ENCODE measurements at places on chromosomes 4 and X. TPM values are rescaled to one million over a fixed set of nuclear protein-coding genes. Genes with fewer than 3 reads are reported as not detected.

The SYN1 gene
- total RNA-seq: 0.24 TPM

The VEGFD gene
- total RNA-seq: not detected

The SSX2 gene
- total RNA-seq: not detected

The SCOC gene
- 24.3 TPM for total RNA-seq

The ARHGAP4 gene
- 96.7 TPM for total RNA-seq

The APELA gene
- not detected for total RNA-seq

The PDGFC gene
- not detected for total RNA-seq

The SRPK3 gene
- total RNA-seq: not detected

The HTR2C gene
- not detected for total RNA-seq

The PAK3 gene
- 0.13 TPM for total RNA-seq

The TCEAL6 gene
- total RNA-seq: not detected

The DMRTC1B gene
- not detected for total RNA-seq

The GPRASP2 gene
- 0.33 TPM for total RNA-seq

The RHOXF2B gene
- total RNA-seq: 0.13 TPM

DNA sequence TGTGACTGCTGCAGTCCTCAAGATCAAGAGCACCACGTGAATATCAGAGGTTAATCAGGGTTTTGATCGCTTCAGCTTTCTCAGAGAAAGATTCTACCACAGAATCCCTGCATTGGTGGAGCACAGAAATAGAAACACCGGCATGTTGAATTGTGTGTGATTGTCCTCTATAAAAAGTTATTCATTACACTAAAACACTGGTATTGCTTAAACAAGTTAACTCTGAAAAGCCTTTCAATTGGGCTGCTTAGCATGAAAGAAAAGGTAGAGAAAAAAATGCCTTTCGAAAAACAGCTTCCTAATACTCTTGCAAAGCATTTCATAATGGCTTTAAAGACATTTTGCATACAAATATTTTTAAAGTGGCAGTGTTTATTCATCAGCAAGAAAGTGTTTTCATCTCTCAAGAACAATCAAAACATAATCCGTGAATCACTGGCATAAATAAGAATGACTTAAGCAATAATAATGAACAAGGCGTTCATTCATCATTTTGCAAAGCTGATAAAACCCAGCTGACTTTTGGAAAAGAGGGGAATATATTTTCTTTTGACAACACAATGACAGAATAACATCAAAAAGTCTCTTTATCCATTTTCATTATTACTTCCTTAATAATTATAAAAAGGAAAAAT is 61.1 kb downstream of the HELT start:
- no peak for DNase-seq

DNA sequence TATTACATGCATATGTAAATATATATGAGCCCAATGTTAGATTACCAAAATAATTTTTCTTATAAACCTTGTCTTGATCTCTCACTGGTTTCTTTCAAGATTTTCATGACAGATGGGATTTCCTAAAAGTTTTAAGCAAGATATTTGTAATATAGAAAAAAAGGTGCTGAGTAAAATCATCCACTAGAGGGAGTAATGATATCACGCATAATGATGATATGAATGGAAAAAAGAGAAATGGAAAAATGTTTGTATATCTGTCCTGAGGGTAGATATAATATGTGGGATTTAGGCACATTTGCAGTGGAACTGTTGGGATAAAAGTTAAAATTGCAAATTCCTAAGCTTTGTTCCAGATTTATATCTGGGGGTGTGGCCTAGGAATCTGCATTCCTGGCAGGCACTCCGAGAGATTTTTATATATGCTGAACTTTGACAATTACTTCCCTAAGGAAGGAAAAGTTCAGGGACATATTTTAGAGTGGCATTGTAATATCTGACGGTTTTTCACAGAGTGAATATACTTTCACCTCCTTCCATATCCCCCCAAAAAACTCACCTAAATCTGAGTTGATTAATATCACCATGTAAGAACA is 60.5 kb downstream of the TMA16 start:
- DNase-seq: no peak

DNA sequence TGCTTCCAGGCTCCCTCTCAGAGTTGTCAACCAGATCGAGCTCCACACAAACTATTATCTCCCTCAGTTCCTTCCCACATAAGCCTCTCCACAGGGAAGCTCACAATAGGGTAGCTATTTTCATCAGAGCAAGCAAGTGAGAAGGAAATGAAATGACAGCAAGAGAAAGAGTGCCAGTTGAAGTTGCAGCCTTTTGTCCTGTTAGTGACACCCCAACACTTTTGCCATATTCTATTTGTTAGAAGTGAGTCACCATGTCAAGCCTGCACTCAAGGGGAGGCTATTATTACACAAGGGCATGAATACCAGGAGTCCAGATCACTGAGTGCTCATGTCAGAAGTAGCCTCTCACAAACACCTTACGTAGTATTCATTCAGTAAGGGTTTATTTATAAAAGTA is 266.3 kb upstream of the NOCT start:
- DNase-seq: no peak

- no peak for DNase-seq
These were observed 191.6 kb downstream of the VEGFC start for GRCh38 chr4:176601124-176601523.

- no peak for DNase-seq
These were observed 236.9 kb upstream of the CTSO start for GRCh38 chr4:156190615-156191014.

- DNase-seq: no peak
These were observed 138.9 kb upstream of the INPP4B start for GRCh38 chr4:142984871-142985585.

DNA sequence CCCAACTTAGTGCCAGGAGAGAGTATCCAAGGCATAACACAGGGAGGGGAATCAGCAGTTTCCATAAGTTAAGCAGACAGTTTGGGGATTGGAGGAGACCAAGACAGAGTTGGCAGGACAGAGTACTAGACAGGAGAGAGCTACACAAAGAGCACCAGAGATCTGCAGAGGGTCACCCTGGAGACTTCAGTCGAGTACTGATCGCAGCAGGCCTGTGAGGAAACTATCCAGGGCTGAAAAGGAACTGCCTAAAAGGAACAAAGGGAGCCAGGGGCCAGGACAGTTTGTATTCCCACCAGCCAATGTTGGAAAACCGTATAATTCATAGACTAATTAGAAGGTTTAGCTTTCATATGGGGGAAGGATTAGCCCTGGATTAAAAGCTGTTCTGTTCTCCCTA is 80.6 kb upstream of the ENPP6 start:
- DNase-seq: no peak

GRCh38 chr4:118012142-118012541 is 22.1 kb upstream of the NDST3 start:
- DNase-seq: no peak

DNA sequence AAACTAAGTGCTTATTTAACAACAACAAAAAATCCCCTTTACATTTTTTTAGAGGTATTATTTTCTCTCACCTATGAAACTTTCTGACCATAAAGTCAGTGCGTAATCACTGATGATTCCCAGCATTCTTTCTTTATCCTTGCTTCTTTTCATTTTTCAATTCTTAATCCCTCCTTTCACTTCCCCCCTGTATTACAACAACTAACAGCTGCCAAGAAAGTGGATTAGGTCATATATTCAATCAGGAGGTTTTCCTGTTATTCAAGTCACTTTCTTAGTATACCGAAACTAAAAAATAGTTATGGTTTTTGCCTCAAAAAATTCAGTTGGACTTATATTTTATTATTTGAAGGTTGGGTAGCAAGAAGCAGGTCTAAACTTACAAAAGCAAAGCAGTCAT is 2.1 kb upstream of the STAP1 start:
- no peak for DNase-seq

- DNase-seq: no peak
These were observed 172.8 kb downstream of the SCFD2 start for GRCh38 chr4:53193111-53193510.

DNA sequence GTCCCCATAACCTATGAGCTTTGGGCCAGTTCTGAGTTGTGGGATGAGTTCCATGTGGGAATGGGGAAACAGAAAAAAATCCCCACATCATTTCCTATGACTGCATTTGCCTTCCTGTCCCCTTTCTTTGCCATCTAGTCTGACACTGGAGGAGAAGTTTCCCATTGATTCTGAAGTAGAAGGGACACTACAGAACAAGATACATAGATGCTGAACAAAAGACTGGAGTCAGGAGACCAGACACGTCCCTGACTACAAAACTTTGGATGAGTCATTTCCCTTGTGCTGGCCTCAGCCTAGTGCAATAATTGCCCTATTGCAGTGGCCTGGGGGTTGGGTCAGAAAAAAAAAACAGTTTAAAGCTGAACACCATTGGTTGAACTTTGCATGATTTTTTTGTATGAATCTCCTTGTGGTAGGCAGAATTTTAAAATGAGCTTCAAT is 22.1 kb downstream of the BEX3 start:
- DNase-seq: no peak

GRCh38 chr4:98996056-98996764 is 689 bp downstream of the METAP1 start:
- DNase-seq: peak; percentile 21

DNA sequence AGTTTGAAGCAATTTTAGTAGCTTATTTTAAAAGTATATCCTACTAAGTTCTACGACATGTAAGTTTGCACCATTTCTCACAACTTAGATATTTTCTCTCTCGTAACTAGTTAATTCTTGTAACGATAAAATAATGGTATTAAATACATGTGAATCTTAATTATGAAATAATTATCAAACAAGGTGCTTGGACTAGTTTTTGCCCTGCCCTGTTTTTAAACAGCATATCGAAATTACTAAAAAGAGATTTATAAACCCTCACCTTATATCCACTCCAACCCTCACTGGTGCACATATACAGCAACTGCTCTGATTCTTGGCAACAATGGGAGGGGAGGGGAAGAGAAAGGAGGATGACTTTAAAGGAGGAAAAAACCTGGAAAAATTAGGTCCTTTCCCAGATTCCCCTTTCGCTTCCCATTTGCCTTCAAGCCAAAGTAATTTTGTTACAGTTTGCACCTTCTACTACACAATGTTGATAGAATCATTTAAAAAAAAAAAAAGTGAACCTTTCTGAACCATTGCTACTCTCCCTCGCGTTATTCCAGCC is 820 bp upstream of the MAB21L2 start:
- no peak for DNase-seq

GRCh38 chr4:47061435-47061834 is 30.1 kb downstream of the GABRB1 start:
- DNase-seq: no peak

DNA sequence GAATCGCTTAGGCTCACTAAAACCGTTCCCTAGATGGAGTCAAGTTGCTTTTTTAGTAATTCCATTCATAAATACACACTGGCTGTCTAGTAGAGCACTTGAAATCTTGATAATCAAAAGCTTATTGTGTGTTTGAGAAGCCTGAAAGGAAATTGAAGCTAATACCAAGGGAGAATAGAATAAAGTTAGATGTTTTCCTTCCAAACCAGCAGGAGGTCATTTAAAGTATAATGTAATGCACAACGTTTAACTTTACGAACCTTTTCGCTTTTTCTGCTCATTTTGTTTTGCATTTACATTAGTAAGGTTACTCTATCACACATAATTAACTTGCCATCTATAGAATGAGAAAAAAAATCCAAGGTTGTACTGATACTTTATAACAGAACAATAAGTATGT is 440.9 kb downstream of the NKX6-1 start:
- DNase-seq: no peak

DNA sequence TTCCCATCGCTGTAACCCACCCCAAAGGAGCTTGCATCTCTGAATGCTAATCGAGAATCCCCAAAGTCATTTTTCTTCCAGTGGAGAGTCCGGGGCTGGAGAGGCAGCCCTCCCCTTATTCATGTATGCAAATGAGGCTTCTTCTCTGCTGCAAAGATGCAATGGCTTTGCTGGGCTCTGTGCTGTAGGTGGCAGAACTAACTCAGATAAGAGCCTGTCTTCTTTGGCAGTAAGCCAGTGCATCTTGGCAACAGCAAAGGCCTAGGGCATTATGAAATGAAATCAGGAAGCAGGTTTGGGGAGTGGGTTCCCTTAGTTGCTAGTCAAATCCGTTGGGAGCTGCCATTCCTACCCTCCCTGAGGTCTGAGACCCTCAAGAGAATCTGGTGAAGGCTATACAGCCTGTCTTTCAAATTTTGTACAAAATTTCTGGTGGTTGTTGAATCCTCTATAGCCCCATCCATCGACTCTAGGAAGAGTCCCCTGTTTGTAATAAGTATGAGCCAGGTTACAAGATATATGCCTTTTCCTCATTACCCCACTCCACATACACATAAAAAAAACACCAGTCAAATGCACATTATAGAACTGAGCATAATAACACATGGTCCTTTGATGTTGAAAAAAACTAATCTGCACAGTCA is 290.6 kb upstream of the TAPT1 start:
- no peak for DNase-seq

- DNase-seq: no peak
These were observed 63.4 kb downstream of the GALNTL6 start for GRCh38 chr4:171876636-171877035.

- no peak for DNase-seq
These were observed 426 bp upstream of the C4orf51 start for GRCh38 chr4:145679520-145679919.

- no peak for DNase-seq
These were observed 18.3 kb downstream of the NLGN3 start for GRCh38 chrX:71162981-71163380.

DNA sequence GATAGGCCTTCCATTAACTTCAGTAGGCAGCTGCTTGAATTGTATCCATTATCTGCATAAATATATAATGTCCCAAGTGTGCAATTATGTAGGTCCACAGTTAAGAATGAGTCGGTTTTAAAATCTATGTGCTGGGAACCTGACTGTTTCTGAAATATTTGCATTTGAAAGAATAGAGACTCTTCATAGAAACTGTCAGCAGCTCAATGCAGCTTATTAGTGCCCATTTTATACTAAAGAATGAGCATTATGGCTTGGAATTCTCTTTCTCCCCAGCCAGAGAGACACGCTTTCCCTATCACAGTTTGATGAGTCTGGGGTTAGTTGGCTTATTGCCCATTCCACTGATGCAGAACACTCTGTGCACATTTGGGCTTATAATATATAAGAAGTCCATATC is 202.0 kb upstream of the PCDH7 start:
- no peak for DNase-seq

- DNase-seq: no peak
These were observed at the start of gene DDIT4L for GRCh38 chr4:100189820-100190642. Gene DDIT4L, minus strand, starts transcription at chr4:100190468. Its CDS starts 485 bp downstream, at chr4:100189983.

GRCh38 chrX:47168495-47169073 is 23.6 kb downstream of the RBM10 start:
- DNase-seq: no peak

DNA sequence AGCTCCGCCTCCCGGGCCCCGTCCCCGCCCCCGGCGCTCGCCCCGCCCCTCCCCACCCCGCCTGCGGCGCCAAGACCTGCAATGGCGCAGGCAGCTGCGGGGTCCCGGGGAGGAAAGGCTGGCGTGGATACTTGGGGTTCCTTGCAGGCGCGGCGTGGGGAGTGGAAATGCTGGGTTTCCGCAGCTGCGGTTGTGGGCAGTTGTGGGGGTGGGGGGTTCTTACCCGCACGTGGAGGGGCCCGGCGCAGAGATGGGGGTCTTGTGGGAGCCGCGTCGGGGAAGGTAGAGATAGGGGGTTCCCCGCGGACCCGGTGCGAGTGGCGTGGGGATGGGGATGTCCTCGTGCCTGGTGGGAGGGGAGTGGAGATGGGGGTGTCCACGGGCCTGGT is 680 bp upstream of the ASMTL start:
- peak; percentile 76 for DNase-seq

All from activated T-cell treated with anti-CD3 and anti-CD28 coated beads, Interleukin-2, amount 50 U/mL, for 4 hours (primary cell).